ENCODE measurements at places on chromosomes 2 and 18.

DNA sequence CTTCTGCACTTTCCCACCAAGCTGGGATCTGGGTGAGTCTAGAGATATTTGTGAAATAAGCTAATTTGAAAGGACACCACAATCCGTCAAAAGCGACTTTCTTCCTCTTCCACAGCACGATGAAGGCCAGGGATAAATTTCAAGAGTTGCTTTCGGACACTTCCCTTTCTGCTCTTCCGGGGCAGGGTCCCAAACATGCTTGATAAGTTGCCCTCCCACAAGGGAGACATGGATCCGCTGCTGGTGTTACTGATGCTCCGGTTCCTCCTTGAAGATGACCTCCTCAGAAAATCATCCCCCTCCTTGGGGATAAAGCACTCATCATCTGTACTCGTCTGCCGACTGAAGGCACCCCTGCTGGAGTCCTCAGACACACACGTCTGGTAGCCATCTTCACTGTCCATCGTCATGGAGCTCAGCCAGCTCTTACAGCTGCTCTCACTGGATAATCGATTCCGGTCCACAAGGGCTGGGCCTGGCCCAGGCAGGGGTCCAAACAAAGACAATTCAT, 28.2 kb downstream of the CYTIP start:
- DNase-seq = no peak

- DNase-seq = no peak
Observed at GRCh38 chr18:45837283-45838070, 12.0 kb downstream of the SIGLEC15 start.

DNA sequence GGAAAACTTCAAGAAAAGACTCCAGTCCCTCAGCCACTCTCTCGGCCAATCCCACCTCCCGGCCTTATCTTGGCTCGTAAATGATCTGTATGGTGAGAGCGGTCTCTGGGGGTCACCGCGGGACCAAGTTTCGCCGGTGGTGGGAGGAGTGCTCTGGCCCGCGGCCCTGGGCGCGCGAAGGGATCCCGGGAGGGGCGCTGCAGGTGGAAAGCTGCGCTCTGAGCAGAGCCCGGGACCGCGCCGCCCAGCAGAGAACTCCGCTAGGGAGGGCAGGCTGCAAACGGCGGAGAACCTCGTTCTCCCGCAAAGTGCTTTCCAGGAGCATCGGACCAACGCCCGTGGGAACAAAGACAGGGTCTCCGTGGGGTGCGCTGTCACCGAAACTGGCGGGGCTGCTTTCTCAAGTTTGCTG, 622 bp downstream of the LRP2 start:
- no peak for DNase-seq

DNA sequence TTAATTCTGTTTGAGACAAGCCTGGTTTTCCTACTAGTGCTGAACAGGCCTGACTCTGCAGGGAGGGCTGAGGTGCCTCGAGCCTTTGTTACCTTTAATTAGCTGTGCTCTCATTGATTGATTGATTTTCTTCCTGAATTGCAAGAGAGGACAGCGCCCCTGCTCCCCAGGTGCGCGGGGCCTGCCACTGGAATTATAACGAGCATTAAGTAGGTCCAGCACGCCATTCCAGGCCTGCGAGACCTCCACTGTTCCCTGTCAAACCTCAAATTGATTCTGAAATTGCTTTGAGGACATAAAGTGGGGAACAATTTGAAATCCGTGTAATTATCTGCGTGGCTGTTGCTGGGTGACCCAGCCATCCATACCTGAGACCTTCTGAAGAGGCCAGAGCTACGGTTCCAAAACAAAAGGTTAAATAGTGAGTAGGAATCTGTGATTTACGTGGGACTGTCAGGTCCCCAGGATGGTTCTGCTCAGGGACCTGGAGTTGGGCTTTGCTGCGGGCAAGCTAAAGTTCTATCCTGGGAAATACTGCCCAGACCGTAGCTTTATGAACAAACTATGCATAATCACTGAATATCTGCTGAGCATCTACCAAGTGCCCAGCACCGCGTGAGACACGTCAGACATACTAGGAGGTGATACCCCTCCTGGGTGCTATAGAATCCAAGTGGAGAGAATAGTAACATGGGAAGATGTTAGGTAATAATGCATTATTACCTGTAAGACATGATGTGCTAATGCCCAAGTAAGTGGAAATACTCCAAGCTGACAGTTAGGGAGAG, 104.1 kb downstream of the ZBTB7C start:
- no peak for DNase-seq

- DNase-seq = no peak
Observed at GRCh38 chr2:126748929-126749518, 93.1 kb downstream of the GYPC start.
